Cortex of kidney (tissue), 1 donor: ENCODE measurements at places on chromosomes 16 and 17.

DNA sequence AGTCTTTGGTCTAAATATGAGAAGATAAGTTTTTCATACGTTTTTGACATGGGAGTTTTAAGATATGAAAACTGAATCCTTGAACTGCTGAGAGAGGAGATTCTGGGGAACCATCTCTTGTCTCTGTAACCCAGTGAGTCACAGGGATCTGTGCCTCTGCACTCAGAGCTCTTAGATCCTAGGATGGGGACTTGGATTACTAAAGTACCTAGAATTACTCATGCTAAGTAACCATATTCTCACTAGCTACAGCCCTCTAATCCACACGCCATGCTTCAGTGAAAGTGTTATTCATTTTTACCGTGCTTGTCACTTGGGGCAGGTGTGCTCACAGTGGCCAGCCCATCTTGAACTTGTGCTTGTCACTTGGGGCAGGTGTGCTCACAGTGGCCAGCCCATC lies 2.0 kb downstream of the MRM3 start:
- DNase-seq: no peak

DNA sequence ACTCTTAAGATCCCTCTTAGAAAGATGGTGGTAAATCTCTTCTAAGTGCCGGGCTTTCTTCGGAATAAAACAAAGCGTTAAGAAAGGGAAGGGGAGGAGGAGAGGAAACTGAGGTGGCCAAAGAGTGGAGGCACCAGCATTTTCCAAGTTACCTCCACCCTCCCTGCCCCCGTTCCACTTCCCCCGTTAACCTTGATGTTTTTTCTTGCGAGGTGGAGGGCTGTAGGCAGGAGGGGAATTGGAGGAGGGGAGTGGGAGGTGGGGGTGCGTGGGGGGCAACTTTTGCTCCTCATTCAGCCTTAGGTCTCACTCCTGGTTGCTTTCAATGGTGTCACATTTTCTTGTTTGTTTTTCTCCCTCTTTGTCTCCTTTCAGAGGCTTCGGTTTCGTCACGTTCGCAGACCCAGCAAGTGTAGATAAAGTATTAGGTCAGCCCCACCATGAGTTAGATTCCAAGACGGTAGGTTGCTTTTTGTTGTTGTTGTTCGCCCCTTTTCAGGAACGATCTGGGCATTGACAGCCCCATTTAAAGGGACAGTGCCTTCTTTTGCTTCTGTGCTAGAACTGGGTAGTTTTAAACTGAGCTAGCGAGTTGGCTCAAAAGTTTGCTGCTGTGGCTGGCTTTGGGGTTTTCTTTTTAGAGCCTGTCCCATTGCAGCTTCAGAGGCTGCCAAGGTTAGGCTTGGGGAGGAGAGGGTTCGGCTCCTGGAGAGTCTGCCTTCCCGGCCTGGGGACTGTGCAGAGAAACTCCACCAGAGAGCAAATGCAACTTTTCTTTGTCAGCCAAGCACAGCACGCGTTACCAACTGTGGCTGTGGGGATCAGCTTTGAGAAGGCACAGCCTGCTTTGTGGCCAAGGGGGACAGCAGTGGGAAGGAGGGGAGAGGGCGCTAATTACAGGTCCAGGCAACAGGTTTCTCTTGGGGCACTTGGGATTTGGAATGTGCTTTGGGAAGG lies 1.9 kb downstream of the MSI2 start:
- no peak for DNase-seq

GRCh38 chr16:58814348-58814801 lies 80.3 kb upstream of the GOT2 start:
- DNase-seq: no peak

- no peak for DNase-seq
Observed at GRCh38 chr16:85029408-85029784, 1.8 kb downstream of the KIAA0513 start.

GRCh38 chr17:58565389-58566311 lies 51.2 kb upstream of the MTMR4 start:
- DNase-seq: no peak

DNA sequence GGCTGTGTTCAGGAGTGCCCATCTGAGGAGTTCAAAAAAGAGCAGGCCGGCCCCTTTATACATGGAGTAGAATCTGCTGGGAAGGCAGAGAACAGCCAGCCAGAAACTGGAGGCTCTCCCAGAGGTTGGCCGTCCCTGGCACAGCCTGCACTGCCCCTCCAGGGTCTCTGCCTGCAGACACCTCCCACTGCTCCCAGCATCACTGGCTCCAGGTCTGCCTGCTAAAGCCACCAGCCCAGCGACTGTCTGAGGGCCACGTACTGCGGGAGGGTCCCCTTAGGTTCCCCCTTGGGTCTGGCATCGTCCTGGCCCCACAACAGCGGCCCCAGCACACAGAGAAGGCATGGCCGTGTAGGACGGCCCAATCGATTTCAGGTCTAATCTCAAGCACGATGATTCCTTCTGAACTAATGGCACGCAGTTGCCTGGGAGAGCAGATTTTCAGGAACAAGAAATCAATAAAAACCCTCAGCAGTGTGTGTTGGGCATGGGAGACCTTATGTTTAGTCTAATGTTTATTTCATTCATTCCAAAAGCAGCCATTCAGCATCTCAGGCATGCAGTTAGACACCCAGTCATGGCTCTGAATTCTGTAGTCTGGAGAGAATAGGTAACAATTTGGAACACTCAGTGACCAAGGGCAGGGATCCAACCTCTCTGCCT lies 95.6 kb downstream of the PGS1 start:
- DNase-seq: no peak

- DNase-seq: no peak
Observed at GRCh38 chr17:83064732-83065659, 14.4 kb upstream of the METRNL start.

- DNase-seq: no peak
Observed at GRCh38 chr16:89815639-89816348, 653 bp downstream of the FANCA start.

DNA sequence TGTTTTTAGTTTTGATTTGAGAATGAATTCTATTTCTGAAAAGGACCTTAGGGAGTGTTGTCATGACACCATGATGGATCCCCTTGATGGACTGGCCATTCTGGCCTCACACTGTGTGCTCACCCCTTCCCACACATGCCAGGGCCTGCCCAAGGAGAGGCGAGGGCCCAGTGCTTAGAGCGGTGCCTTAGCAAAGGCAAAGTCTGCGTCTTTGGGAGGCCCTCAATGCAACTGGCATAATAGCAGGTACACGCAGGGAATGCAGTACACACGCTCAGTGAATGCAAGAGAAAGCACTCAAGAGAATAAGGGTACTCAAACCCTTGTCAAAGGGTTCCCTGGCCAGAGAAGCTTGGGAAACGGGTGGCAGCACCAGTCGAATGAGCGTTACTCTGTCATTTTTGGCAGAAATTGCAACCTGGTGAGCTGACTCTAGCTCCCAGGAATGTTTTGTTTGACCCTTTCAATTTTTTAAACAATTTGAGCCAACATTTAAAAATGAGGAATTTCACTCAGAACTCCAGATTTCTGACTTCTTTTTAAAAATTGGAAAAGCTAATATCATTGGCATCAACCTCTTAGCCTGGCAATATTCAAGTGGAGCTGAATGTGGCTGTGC lies 32.1 kb downstream of the NKD1 start:
- DNase-seq: no peak

DNA sequence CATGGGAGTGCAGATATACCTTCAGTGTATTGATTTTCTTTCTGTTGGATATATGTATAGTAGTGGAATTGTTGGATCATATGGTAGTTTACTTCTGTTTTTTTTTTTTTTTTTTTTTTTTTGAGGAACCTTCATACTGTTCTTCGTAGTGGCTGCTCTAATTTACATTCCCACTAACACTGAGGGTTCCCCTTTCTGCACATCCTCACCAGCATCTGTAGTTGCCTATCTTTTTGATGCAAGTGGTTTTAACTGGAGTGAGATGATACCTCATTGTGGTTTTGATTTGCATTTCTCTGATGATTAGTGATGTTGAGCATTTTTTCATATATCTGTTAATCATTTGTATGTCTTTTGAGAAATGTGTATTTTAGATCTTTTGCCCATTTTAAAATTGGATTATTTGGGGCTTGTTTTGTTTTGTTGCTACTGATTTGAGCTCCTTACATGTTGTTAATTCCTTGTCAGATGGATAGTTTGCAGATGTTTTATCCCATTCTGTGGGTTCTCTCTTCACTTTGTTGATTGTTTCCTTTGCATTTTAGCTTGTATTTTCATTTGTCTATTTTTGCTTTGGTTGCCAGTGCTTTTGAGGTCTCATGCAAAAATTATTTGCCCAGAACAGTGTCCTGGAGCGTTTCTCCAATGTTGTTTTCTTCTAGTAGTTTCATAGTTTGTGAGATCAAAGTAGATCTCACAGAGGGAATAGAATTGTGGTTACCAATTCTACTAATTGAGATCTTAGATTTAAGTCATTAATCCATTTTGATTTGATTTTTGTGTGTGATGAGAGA lies 25.0 kb upstream of the BCAS3 start:
- DNase-seq: no peak

DNA sequence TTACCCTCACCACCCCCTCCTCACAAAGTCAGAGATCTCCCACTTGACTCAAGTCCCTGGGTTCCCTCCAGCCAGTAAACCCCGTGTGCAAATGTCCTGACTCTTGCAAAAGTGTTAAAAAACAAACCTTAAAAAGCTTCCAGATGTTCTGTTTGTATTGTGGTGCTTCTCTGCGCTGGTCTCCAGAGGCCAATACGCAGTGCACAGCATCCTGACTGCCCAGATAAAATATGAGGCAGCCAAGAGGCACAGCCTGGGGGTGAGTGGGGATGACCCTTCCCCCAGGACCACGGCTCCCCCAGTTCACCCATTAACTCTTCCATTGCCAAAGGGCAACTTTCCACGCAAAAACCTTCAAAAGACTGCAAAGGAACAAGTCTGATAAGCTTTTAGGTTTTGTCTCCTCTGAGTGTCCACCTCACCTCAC lies 291.8 kb downstream of the SOX9 start:
- no peak for DNase-seq

DNA sequence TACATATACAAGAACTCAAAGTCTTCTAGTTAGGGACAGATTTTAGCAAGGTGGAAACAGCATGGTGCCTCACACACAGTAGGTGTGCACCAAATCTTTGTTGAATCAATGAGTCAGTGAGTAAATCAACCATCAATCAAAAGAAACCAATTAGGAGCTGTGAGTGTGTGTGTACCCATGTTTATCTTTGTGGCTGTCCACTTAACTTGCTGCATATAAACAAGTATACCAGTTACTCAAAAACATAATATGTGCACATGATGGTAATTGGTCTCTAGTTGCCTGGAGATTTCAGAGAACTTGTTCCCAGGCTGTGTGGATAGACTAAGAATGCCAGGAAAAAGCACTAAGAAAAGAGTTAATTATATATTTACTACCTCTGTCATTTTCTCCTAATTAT lies 272.2 kb upstream of the CCL2 start:
- DNase-seq: no peak

DNA sequence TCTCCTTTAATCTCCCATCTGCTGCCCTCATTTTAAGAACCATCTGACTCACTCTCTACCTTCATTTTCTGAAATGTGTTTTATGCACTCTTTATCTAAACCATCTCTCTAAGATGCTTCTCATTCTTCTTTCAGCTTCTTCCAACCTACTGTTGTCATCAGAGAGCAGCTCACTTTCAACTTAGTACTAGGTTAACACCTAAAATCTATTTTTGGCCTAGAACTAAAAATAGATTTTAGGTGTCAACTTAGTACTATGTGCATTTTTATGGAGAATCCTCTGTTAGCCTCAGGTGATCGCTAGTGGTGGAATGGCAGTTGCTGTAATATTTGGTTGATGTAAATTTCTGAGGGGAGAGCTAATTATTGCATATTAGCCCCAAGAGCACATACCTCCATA lies 277.1 kb downstream of the KCNJ2 start:
- DNase-seq: no peak
